Stimulated activated CD8-positive, alpha-beta memory T cell treated with anti-CD3 and anti-CD28 coated beads, Interleukin-7, amount 100 ng/mL, for 1 hour (primary cell): ENCODE measurements at places on chromosomes 4 and X.

GRCh38 chrX:9349572-9350494 is 115.0 kb upstream of the TBL1X start:
- DNase-seq = no peak

DNA sequence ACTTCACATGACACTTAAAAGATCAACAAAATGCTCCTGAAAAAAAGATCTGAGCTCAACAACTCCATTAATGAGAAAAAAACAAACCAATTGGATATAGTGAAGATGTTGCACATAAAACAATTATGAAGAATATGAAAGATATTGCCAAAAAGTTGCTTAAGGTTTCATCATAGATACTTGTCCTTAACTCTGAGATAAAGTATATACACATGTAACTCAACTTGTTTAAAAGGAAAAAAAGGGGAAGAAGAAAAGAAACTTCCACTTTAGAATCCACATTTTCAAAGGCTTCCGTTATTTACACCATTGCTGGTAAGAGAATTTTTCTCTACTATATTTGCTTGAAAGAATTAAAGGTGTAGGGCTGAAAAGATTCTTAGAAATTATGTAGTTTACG is 2.7 kb downstream of the AFAP1 start:
- no peak for DNase-seq

GRCh38 chr4:7254736-7255487 is 62.6 kb downstream of the SORCS2 start:
- no peak for DNase-seq

DNA sequence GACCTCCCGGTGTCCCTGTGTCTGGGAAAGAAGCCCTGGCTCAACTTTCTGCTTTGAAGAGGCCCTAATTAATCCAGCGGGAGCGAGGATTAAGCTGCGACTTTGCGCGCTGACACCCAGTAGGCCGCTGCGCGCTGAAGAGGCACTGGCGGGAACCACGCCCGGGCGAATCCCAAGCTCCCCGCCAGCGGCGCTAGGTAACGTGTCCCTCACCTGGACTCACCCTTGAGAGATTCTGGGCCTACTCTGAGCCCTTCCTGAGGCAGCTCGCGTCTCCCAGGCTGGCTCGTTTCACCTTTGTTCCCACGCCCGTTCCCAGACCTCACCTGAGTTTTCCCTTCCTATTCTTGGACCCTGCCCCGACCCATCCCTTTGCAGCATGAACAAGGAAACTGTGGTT is 616 bp upstream of the KLHL34 start:
- DNase-seq = no peak

GRCh38 chr4:7173841-7174449 is 18.4 kb upstream of the SORCS2 start:
- no peak for DNase-seq
